Upper lobe of left lung (tissue), 6 donors: ENCODE measurements at places on chromosomes 3 and 15. TPM values are rescaled to one million over a fixed set of nuclear protein-coding genes. Genes with fewer than 3 reads are reported as not detected.

Gene REC114
- not detected for total RNA-seq

Gene KLHL40
- not detected for total RNA-seq

Gene DNAJC13
- 31.5 TPM for total RNA-seq

Gene EPM2AIP1
- total RNA-seq = 13.0 TPM

Gene DOCK3
- total RNA-seq = 3.1 TPM

Gene TRH
- not detected for total RNA-seq

Gene KY
- 2.1 TPM for total RNA-seq

- no peak for DNase-seq
Measured at GRCh38 chr15:33448961-33449606, 138.3 kb downstream of the RYR3 start.

- DNase-seq = no peak
Measured at GRCh38 chr3:165946360-165946759, 109.1 kb upstream of the BCHE start.

DNA sequence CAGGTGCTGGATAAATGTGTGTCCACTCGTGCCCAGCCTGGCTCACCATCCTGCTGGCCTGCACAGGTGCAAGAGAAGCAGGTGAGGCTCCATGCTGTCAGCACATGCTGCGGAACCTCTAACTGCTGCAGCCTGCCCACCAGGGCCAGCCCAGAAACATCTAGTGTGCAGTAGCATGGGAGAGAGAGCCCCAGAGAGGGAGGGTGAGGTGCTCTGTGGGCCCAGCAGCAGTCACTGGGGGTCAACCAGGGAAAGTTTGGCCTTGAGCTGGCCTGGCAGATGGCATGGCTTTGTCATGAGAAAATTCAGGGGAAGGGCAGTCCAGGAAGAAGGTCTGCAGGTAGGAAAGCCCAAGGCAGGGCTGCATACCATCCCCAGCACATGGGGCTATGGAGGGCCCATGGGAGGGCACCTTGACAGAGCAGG lies 18.2 kb upstream of the PRR23E start:
- DNase-seq = no peak

GRCh38 chr3:130529486-130530215 lies 12.7 kb downstream of the COL6A6 start:
- DNase-seq = no peak

DNA sequence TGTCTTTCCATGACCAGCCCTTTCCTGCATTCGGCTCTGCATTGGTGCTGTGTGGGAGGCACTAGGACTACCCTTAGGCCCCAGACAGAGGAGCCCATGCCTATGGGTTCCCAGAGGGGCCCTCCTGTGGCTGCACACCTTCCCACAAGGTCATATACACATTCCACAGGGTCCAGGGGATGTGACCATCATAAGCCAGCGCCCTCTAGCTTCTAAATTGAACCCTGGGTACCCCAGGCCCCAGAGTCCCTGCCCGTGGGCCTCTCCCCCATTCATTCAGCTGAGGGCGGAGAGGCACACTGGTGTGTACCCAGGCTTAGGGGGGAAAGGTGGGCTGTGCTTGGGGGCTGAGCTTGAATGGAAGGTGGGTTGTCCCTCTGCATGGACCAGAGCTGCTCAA lies 10.2 kb upstream of the SLC6A6 start:
- DNase-seq = no peak

DNA sequence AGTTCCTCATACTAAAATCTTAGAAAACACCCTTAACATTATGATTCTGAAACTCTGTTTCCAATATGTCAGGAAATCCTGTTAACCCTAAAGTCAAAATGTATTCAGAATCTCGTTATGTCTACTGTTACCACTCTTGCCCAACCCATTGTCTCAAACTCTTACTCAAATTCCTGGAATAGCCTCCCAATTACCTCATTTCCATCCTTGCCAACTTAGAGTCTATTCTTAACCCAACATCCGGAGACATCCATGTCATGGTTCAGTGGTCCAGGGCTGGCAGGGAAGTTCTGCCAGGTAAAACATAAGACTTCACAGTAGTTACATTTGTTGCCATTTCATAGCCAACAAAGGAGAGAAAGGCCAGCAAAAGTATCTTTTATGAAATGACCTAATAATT lies 593.9 kb downstream of the PYDC2 start:
- DNase-seq = no peak

DNA sequence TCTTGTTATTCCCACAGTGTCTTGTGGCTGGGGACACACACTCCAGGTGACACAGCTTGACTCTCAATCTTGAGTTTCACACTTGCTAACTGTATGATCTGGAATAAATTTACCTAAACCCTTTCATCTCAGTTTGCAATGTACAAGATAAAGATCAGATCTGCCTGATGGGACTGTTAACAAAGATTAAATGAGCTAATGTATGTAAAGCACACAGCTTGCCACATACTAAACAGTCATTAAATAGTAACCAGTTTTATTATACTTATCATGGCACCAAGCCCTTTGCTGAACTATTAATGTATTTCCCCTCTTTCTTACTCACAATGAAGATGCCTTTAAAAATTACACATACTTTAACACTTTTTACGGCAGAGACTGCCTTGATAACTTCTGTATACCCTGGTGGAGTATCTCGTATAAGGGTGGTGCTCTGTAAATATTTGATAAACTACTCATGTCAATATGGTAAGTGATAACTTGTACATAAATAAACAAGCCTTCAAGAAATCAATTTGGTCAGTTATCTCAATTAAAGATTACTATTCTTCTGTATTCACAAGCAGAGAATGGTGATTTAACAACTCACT lies 184.5 kb downstream of the STAG1 start:
- no peak for DNase-seq
